ENCODE measurements at places on chromosomes 1 and 21.
A peak's percentile ranks its signal among the peaks of the same experiment; 100 is the strongest.

GRCh38 chr21:30233228-30234020 is 17.5 kb upstream of the CLDN8 start:
- no peak overlapping the region for H3K4me3 ChIP-seq
- DNase-seq, result no peak
- H3K27ac ChIP-seq, result no peak overlapping the region

DNA sequence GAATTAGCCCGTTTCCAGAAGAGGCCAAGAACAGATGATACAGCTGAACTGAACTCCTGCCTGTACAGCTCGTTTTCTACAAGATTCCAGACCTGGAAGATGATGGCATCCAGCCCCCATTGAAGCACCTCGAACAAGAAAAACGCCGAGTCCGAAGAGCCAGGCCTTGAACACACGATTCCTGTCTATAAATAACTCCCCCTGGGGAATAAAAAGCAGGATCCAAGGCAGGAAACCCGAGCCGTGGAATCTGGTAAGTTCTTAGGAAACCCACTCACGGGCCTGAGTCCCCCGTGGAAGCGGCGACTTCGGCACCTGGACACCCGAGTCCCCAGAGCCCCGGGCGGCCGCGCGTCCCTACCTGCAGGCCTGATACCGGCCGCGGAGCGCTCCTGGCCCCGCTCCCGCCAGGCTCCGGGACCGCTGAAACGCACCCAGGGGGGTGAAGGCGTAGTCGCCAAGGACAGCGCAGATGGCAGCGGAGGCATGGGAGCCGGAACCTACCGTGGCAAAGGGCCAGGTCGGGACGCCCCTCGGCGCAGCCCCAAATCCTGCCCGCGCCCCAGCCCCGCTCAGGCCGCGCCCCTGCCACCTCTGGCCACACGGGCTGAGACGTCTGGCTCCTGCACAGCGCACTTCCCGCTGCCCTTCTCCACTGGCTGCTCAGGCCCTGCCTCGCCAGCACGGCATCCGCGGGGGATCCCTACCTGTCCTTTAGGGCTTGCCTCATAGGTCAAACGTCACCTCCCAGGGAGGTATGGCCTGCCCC is 14.0 kb upstream of the HLCS start:
- peak; percentile 63 for DNase-seq
- peak overlapping the region; percentile 58 for H3K4me3 ChIP-seq
- H3K4me1 ChIP-seq, result peaks cover 41% of the 10 kb centered on the region
- H3K27ac ChIP-seq, result peak overlapping the region; percentile 69
- no peaks in the 10 kb centered on the region for H3K27me3 ChIP-seq

DNA sequence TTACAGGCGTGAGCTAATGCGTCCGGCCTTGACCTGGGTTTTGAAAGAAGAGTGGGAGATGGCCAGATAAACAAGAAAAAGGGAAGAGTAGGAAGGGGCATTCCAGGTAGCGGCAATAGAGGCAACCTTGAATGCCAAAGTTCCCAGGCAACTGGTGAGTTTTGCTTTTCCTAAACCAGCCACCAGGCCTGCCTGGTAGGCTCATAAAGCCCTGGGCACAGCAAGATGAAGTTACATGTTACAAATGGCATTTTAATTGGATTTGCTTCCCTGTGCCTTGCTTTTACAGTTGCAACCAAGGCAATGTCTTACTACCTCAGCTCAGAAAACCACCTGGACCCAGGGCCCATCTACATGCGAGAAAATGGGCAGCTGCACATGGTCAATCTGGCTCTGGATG is 5.5 kb downstream of the LRRC42 start:
- no peak for DNase-seq
- H3K27me3 ChIP-seq, result no peaks in the 10 kb centered on the region
- H3K36me3 ChIP-seq, result peaks cover 19% of the 10 kb centered on the region

GRCh38 chr1:170664828-170665612 is 1.1 kb downstream of the PRRX1 start:
- H3K4me3 ChIP-seq, result no peak overlapping the region
- H3K36me3 ChIP-seq, result no peaks in the 10 kb centered on the region
- no peak for DNase-seq
- peaks cover 26% of the 10 kb centered on the region for H3K4me1 ChIP-seq
- H3K27ac ChIP-seq, result peak overlapping the region; percentile 85

GRCh38 chr1:212643877-212644276 is 35.3 kb downstream of the ATF3 start:
- peak; percentile 27 for DNase-seq
- H3K4me3 ChIP-seq, result no peak overlapping the region
- H3K36me3 ChIP-seq, result no peaks in the 10 kb centered on the region
- H3K4me1 ChIP-seq, result no peaks in the 10 kb centered on the region
- H3K27ac ChIP-seq, result no peak overlapping the region
- H3K27me3 ChIP-seq, result no peaks in the 10 kb centered on the region

GRCh38 chr1:50419192-50419906 is 3.9 kb downstream of the DMRTA2 start:
- DNase-seq, result no peak
- H3K36me3 ChIP-seq, result no peaks in the 10 kb centered on the region
- H3K4me1 ChIP-seq, result peaks cover 73% of the 10 kb centered on the region

DNA sequence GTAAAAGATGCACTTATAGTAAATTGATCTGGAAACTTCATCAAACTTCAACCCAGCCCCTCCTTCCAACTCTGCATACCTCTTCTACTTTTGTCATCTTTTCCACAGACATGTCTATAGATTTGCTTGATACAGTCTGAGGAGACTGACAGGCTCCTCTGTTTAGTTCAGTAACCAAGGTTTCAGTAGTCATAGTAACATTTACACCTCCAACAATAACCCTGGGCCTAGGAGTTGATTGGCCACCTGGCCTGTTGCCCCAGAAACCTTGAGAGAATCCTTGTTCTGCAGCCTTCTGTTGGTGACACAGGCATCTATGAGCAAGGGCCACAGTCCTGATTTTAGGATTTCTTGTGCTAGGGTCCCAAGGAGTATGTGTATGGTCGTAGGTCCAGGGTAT is at the start of gene CFAP141:
Gene CFAP141 (minus strand): TSS at position 138 of the 400 bp plus-strand sequence. CDS start 26 bp downstream, at position 112.
- no peak within 1 kb of the TSS for H3K4me3 ChIP-seq
- peaks cover 62% of the 10 kb centered on the region for H3K36me3 ChIP-seq
- no peaks in the 10 kb centered on the region for H3K4me1 ChIP-seq

DNA sequence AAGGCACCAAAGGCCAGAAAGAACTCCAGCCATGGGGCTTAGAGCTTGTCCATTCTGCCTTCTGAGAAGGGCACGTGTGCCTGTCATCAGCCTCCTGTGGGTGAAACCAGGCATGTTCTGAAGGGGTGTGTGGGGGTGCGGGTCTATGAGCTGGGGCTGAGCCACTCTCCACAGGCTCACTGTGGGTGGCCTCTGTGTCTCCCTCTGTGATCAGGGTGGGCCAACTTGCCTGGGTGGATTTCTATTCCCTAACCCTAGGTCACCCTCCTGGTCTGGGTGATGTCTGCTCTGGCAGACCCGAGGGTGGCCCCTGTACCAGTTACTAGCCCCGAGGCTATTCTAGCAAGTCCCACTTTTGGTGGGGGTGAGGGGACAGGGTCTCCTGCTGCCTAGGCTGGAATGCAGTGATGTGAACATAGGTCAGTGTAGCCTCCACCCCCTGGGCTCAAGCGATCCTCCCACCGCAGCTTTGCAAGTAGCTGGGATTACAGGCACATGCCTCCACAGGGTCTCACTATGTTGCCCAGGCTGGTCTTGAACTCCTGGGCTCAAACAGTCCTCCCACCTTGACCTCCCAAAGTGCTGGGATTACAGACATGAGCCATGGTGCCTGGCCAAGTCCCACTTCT is 94.4 kb downstream of the TRIM11 start:
- no peak overlapping the region for H3K27ac ChIP-seq
- no peaks in the 10 kb centered on the region for H3K27me3 ChIP-seq
- H3K4me1 ChIP-seq, result no peaks in the 10 kb centered on the region
- no peak overlapping the region for H3K4me3 ChIP-seq
- DNase-seq, result no peak

DNA sequence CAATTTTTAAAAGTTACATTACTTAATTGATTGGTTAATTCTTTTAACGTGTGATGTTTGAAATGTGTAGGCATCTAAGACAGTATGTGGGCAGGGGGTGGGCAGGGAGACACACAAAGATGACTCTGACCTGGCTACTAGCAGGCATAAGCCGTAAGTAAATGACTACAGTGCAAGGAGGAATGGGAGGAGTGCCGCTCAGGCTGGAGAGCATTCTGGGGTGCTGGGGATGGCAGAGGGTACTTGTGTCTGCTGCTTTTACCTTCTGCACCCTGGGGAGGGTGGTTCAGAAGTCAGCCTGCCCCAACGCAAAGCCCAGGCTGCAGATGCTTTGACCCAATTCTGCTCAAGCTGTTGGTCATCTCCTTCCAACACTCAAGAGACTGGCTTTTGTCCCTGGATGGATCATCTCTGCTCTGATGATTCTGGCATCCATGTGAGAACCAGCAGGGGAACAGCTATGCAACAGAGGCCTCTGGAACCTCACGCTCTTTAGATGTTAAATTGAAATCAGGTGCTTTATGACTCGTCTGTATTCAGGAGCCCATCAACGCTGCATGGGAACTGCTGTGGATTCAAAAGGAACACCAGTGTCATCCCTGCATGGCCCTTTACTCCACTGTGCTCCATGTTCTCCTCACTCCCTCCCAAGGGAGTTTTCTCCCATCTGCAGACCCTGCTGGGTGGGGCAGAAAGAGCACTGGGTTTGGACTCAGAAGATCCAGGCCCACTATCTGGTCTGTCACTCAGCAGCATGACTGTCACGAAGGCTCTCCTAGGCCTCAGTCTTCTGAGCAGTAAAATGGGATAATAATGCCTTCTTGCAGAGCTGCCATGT is 78.8 kb downstream of the FAM78B start:
- DNase-seq, result no peak
- H3K4me1 ChIP-seq, result no peaks in the 10 kb centered on the region
- H3K4me3 ChIP-seq, result no peak overlapping the region
- H3K27me3 ChIP-seq, result no peaks in the 10 kb centered on the region
- H3K27ac ChIP-seq, result no peak overlapping the region

DNA sequence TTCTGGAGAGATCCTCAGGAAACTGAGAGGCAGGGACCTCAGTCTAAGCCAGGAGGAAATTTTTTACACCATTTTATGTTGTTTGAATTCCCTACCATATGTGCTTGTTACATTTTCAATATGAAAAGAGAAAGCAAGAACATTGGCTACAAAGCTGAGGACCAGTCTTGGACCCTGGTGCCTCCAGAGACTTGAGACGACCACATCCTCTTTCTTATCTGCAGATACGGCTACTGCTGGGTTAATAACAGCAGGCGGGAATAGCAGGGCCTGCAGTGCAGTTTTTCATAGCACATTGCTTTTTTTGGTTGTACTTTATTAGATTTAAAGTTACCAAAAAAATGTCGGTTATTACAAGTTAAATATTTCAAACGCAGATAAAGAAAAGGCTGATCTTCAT is 3.9 kb downstream of the KDM4A start:
- peaks cover 24% of the 10 kb centered on the region for H3K36me3 ChIP-seq
- DNase-seq, result no peak
- no peak overlapping the region for H3K4me3 ChIP-seq
- H3K4me1 ChIP-seq, result peaks cover 15% of the 10 kb centered on the region
- H3K27me3 ChIP-seq, result no peaks in the 10 kb centered on the region

GRCh38 chr1:39676948-39677548 is 5.1 kb upstream of the NT5C1A start:
- DNase-seq, result peak; percentile 86
- H3K4me1 ChIP-seq, result peaks cover 21% of the 10 kb centered on the region
- no peak overlapping the region for H3K4me3 ChIP-seq
- H3K27me3 ChIP-seq, result no peaks in the 10 kb centered on the region
- H3K36me3 ChIP-seq, result no peaks in the 10 kb centered on the region

GRCh38 chr1:91761295-91761721 is 124.6 kb downstream of the TGFBR3 start:
- no peak overlapping the region for H3K27ac ChIP-seq
- H3K36me3 ChIP-seq, result no peaks in the 10 kb centered on the region
- H3K4me1 ChIP-seq, result no peaks in the 10 kb centered on the region
- no peak for DNase-seq

Data from upper lobe of left lung (tissue), 6 donors.